Adipocyte (in vitro differentiated cells): ENCODE measurements at places on chromosomes 5 and 9.

- DNase-seq = peak; percentile 27
Measured at GRCh38 chr5:44389090-44389822, at the start of gene FGF10. TSS of gene FGF10 (minus strand) at chr5:44389420. CDS start at chr5:44388682, 738 bp downstream.

DNA sequence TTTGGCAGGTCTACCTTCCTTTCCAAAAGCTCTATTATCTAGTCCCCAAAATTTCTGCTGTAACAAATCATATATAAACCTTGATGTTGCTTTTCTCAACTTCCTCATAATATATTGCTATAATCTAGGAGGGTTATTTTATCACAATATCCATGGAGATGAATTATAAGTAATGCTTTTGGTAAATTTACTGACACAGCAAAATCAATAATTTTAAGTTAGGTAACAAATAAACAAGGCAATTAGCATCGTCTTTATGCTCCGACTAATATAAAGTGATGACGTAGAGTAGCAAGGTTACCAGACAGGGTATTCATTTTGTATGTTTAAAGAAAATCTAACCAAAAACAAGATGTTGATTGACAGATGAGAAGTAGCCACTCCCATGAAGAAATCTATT, 132.3 kb upstream of the ST8SIA4 start:
- DNase-seq = no peak

DNA sequence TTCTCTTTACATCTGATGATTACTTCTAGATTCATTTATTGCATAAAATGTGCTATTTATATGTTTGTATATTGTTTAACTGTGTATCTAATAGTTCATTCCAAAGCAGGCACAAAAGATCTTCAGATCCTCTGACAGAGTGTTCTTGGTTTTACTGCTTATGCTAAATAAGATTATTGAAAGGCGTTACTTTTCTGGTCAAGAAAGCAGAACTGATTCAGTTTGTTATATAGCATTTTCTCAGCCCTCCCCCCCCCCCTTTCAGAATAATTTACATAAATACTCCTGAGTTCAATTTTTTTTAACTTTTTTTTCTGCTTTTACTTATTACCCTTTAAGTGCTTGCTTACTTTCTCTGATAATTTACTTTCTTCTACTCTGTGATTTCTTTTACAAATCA, 15.4 kb downstream of the CDC42SE2 start:
- no peak for DNase-seq

DNA sequence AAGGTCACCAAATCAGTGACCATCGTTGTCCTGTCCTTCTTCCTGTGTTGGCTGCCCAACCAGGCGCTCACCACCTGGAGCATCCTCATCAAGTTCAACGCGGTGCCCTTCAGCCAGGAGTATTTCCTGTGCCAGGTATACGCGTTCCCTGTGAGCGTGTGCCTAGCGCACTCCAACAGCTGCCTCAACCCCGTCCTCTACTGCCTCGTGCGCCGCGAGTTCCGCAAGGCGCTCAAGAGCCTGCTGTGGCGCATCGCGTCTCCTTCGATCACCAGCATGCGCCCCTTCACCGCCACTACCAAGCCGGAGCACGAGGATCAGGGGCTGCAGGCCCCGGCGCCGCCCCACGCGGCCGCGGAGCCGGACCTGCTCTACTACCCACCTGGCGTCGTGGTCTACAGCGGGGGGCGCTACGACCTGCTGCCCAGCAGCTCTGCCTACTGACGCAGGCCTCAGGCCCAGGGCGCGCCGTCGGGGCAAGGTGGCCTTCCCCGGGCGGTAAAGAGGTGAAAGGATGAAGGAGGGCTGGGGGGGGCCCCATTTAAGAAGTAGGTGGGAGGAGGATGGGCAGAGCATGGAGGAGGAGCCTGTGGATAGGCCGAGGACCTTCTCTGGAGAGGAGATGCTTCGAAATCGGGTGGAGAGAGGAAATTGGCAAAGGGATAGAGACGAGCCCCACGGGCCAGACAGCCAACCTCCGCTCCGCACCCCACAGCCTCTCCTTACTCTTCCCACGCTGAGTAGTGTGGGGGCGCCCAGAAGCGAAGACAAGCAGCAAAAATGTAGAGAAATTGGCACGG, 1.7 kb downstream of the RXFP3 start:
- no peak for DNase-seq

GRCh38 chr5:149206524-149207141, 65.0 kb upstream of the AFAP1L1 start:
- no peak for DNase-seq

GRCh38 chr5:171783051-171783450, 2.6 kb upstream of the SMIM23 start:
- DNase-seq = peak; percentile 66

GRCh38 chr9:77949751-77950436, 81.7 kb downstream of the GNAQ start:
- DNase-seq = no peak

DNA sequence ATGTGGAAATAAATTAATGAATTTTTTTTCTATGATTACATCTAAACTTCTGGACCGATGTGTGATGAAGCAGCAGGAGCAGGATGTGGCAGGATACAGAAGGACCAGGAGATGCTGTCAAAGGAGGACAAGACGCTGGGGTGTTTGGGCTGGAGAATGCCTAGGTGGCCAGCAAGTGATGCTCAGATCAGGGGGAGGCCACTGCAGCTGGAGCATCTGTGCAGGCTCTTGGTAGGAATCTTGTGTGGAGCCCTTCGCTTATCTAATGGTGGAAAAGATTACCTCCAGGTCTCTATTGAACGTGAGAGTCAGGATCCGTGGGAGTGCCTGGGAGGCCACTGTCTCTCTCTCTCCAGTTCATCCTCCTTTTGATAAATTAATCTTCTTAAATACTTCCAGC, 79.8 kb downstream of the MRPL36 start:
- DNase-seq = no peak

DNA sequence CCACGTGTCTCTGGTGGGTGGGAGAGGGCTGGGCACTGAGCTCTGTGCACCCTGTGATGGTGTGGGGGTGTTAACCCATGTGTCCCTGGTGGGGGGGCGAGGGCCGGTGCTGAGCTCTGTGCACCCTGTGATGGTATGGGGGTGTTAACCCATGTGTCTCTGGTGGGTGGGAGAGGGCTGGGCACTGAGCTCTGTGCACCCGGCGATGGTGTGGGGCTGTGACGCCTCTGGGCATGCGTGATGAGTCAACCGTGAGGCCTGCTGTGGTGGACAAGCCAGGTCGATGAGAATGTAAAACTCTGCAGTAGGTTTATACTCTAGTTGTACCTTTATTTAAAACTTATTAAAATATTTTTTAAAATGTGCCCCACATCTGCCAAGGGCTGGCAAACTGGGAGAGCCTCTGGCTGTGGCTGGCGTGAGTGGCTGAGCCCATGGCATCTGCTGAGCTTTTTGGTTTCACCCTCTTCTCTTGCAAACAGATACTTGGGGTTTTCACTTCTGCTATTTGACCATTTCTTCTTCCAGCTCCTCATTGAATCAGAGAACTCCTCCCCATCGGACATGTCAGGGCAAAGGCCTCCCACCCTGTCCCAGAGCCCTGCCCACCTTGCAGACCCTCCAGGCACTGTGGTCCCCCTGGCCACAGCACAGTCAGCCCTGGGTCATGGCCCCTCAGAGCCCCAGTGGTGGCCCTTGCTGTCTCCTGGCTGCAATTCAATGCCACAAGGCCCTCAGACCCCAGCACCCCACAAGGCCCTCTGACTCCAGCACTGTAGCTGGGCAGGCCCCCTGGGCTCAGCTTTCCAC, 18.5 kb upstream of the EXOC3 start:
- DNase-seq = peak; percentile 46

DNA sequence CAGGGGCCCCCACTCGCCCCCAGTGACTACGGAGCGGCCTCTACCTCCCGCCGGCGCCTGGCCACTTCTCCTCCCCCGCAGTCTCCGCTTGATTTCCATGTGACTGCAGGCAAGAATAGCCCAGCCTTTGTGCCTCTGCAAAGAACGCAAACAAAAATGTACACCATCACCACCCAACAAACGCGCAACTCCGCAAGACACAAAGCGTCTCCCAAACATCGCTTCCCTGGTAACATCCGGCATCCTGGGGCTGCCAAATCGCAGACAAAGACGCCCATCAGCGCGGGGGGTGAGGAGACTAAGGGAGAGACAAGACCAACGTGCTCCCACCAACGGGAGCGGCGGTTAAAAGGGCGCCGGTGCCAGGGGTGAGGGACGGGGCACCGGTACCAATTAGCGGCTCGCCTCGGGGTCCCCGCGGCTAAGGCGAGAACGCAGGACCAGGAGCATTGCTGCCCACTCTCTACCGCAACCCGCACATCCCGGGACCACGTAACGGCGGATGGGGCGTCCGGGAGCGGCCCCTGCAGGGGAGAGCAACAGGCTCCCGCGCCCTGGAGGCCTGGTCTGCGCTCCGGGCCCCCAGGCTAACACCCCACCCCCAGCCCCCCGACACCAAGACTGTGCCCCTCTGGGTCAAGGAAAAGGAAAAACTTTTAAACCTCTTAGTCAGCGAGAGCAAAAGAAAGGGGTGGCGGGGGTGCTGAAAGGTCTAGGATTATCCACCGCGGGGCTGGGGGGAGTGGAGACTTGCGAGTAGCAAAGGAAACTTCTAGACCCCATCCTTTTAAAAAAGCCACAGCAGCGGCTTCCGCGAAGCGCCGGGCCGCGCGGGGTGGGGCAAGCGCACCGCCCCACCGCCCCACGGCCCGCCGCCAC, 885 bp downstream of the MPDZ start:
- DNase-seq = peak; percentile 80

DNA sequence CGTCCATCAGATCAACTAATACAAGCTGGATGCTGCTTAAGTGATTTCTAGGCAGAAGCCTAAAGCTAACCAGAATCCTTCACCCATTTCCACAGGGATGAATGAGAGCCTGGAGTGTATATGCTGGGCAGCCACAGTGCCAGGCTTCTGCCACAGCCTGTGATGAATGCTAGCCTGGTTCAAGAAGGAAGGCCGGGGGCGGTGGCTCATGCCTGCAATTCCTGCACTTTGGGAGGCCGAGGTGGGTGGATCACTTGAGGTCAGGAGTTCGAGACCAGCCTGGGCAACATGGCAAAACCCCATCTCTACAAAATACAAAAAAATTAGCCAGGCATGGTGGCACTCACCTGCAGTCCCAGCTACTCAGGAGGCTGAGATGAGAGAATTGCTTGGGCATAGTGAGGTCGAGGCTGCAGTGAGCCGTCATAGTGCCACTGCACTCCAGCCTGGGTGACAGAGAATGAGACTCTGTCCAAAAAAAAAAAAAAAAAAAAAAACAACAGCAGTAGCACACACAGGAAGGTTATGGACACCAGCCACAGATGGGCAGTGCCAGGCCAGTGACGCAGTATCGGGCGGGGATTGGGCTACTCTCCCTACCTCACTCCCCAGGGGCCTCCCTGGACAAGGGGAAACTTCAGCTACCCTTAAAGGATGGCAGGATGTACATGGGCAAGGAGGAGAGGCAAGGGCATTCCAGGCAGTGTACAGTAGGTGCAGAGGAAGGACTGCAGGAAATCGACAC, 23.1 kb upstream of the HMCN2 start:
- DNase-seq = no peak

GRCh38 chr9:135980926-135981630, 19.9 kb upstream of the UBAC1 start:
- no peak for DNase-seq

DNA sequence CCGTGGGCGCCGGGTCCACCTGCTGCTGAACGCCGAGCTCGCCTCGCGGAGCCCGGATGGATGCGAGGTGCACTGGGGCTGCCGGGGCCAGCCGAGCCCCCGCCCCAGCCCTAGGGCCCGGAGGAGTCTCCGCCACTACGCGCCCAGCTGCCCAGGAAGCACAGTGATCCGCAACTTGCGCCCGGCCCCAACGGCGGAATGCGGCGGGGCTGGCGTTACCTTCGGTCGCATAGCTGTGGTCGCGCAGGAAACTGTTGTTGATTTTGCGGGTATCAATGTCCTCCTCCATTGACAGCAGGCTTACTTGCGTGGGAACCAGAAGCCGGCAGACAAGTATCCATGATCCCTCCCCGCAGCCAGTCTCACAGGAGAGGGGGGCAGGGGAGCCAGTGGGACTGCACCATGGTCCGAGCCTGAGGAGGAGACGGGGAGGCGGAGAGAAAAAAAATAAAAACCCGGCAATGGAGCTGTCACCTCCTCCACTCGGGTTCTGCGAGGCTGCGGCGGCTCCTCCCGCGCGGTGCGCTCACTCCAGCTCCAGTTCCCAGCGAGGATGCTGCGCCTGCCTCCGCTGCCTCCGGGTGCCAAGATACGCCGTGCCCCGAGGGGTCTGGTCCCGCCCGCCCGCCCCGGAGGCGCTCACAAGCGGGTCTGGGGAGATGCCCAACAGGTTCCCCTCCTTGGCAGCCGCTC, 628 bp downstream of the PPP2R2B start:
- peak; percentile 32 for DNase-seq

GRCh38 chr9:91420501-91421127, 3.0 kb downstream of the NFIL3 start:
- peak; percentile 53 for DNase-seq

DNA sequence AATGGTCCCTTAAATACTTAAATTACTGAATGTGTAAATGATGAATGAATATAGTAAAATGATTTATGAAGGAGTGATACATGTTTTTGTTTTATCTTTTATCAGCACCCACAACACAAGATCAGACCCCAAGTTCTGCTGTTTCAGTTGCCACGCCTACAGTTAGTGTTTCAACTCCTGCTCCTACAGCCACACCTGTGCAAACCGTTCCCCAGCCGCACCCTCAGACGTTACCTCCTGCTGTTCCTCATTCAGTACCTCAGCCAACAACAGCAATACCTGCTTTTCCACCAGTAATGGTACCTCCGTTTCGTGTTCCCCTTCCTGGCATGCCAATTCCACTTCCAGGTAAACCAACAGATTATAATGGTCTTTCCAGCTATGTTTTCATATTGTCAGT, 16.3 kb downstream of the TCERG1 start:
- DNase-seq = no peak

- peak; percentile 83 for DNase-seq
Measured at GRCh38 chr5:157431544-157432200, 28.3 kb upstream of the NIPAL4 start.

DNA sequence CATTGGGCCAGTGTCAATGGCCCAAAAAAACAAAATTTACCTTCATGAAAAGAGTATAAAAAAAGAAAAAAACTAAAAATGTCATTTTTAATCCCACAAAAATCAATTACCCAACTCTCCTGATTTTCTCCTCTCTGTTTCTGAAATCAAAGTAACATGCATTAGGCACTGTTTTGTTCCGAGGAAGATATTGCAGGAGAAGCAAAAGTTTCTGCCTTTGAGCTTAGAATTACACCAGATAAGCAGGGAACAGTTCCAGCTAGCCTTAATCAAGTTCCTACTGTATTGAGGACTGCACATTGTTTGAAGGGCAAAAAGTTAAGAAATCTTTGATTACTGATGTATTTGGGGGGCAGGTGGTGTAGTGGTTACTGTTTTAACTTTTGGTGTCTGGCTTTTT, 1.1 kb upstream of the PRKAA1 start:
- peak; percentile 57 for DNase-seq

- no peak for DNase-seq
Measured at GRCh38 chr5:174281855-174282254, 236.3 kb downstream of the NSG2 start.

DNA sequence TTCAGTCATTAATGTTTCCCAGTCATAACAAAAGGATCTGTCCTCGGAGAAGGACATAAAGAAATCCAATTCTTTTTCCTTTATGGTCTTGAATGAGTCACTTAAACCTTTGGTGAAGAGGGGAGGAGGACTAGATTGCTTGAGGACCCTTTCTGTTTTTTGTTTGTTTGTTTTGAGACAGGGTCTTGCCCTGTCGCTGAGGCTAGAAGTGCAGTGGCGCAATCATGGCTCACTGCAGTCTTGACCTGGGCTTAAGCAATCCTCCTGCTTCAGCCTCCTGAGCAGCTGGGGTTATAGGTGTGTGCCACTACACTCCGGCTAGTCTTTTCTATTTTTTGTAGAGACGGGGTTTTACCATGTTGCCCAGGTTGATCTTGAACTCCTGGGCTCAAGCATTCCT, 12.3 kb downstream of the TIGD6 start:
- no peak for DNase-seq
